Activated naive CD4-positive, alpha-beta T cell (primary cell): ENCODE measurements at places on chromosomes 7 and 10.

- no peak for DNase-seq
Measured at GRCh38 chr10:58919927-58920654, 256.4 kb upstream of the PHYHIPL start.

- DNase-seq = no peak
Measured at GRCh38 chr7:109836016-109836415, 1254.9 kb upstream of the LRRN3 start.

DNA sequence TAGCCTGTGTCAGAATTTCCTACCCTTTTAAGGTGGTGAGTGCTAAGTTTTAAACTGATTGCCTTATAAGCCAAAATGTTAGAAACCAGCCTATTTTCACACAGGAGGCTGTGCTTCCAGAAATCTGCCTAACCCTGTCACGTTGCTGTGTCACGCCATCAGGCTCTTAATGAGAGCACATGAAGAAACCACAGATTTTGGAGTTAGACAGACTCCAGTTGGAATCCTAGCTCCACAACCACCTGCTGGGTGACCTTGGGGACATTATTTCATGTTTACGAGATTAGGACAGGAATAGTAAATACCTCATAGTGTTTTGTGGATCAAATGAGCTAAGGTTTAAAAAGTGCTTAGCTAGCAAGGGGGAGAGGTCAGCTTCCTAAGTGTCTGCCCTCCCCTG is 321.8 kb downstream of the DPP6 start:
- DNase-seq = no peak

GRCh38 chr10:132293201-132293812 is 14.4 kb downstream of the STK32C start:
- DNase-seq = no peak

DNA sequence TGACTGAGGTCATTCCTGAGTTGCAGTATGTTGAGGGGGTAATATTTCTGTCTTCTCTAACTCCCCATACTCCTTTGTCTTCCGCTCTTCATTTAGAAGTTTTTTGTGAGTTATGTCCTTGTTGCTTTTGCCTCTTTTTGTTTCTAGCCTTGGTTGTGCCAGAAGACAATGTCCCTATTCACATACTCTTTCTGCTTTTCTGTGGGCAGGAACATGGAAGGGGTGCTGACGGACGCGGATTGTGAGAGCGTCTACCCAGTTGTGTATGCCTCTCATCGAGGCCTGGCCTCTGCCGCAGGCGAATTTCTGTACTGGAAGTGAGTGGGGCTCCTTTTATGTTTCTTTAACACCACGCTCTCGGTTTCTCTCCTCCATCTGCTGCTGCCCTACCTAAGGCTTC is 20.5 kb downstream of the STAG3 start:
- no peak for DNase-seq

GRCh38 chr7:17147409-17147808 is 151.0 kb upstream of the AHR start:
- DNase-seq = no peak

GRCh38 chr10:22435650-22436049 is 90.4 kb downstream of the SPAG6 start:
- DNase-seq = no peak

DNA sequence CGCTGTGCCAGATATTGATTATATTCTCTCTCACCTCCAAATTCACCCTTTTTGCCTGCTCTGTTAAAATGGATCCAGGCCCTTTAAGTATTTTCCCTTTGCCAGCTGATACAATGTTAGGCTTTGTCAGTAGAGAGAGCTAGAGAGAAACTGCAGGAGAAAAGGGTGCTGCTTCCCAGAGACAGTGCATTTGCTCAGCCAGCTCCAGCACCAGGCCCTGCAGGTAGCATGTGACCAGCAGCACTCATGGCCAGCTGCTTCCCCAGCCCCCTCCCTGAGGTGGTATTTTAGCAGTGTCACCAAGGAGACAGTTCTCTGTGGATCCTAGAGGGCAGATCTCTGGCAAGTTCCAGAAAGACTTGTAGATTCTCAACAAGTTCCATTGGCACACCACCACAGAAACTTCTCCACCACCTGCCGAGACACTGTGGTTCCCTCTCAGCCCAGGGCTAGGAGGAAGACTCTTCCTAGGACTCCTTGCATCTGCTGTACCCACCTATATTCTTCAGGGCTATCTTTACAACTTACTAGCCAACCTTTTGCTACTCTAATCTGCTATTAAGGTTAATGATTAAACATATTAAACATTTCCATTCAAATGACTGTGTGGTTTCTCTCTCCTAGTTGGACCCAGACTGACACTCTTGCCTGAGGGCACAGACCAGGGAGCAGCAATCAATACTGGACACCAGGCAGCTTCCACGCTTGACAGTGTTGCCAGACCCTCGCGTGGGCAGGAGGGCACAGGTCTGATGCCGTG is 35.6 kb upstream of the ADAM12 start:
- DNase-seq = no peak

- no peak for DNase-seq
Measured at GRCh38 chr7:137474540-137475026, 131.1 kb upstream of the PTN start.

GRCh38 chr7:93563584-93563983 is 10.9 kb downstream of the CALCR start:
- no peak for DNase-seq

DNA sequence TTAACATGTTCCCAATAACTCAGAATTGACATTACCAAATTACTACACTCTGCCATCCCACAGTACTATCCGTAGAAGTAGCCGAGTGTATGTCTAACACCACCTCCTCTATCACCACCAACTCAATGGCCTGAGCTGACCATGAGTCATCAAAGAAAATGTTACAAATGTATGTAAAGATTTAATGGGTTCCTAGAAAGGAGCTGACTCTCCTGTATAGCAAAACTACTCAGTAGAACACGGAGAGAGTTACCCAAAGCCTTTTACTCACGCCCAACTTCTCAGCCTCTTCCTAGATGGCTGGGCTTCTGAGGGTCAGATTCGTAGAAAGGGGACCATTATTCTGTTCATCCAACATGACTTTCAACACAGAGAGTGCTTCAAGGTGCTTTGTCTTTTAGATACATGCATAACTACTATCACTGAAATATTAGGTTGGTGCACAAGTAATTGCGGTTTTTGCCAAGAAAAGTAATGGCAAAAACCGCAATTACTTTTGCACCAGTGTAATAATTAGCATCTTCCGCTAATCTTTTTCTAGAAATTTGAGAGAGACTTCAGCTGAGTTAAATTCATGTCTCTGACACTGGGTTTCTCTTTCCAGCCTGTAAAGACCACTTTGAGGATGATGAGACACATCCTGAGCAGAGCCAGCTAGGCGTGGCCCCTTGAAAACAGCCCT is 24.0 kb upstream of the NANOS1 start:
- no peak for DNase-seq

DNA sequence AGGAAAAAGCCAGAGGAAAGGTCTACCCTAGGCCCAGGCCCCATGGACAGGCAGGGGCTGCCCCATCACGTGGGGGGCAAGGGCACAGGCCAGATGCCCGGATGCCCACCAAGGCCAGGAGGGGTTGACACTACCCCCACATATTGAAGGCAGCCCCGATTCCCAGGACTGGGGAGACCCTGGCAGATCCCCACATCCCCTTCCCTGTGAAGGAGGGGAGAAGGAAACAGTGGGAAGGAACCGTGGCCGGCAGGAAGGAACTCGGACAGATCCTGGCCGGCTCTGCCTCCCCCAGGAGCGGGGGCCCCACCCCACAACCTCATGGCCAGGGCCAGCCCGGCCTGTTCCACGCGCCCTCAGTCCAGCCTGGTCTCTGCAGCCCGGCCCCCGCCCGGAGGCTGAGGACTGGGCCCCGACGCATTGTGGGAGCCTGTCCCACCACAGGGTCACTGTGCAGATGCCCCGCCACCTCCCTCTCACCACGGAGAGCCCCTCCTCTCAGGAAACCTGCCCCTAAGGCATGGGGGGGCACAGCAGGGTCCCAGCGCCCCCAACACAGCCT is 41.3 kb downstream of the PAPOLB start:
- no peak for DNase-seq

DNA sequence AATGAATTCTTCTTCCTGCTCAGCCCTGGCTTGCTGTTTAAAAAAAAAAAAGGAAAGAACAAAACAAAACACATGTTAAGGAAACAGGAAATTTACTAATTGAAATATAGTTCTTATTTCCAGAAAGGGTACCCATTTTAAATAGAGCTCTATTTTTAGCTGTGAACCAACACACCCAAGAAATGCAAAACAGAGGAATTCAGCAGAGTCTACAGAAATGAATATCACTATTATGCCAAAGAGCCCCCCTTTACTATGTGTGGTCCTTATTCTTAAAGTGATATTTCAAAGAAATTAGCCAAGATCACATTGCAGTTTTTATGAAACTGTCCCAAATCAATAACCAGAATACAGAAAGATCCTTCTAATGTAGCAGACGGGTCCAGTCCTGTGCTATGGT is 53.7 kb downstream of the CCDC6 start:
- no peak for DNase-seq

GRCh38 chr10:126422567-126422966 is 34.3 kb upstream of the ADAM12 start:
- no peak for DNase-seq

DNA sequence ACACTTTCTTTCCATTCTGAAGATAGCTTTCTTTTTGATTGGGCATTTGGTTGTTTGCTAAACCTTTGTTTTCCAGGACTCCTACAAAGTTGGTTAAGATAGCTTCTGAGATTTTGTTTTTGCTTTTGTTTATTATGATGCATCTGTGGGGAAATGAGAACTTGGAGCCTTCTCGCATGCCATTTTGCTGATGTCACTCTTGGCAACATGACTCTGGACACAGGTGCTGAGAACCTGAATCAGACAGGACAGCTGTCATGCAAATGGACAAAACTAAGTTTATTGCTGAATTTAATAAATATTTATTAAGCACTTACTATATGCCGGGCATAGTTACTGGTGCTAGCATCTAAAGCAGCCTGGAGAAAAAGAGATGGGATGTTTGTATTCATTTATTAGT is 274.1 kb downstream of the ZEB1 start:
- DNase-seq = no peak

GRCh38 chr10:66322777-66323176 is 603.1 kb upstream of the LRRTM3 start:
- DNase-seq = no peak

DNA sequence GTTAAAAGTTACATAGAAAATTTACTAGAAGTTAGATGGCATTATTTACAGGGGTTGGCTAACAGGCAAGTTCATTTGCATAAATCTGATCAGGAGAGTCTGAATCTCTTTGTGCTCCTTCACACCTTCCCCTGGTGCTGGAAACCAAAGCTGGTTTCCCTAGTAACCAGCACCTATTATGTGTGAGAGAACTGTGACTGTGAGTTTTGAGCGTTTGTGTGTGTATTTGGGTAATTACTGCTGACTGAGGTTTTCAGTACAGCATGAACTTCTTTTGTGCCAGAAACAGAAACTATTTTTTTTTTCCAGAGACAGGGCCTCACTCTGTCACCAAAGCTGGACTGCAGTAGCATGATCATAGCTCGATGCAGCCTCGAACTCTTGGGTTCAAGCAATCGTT is 10.3 kb upstream of the IFIT1B start:
- no peak for DNase-seq

DNA sequence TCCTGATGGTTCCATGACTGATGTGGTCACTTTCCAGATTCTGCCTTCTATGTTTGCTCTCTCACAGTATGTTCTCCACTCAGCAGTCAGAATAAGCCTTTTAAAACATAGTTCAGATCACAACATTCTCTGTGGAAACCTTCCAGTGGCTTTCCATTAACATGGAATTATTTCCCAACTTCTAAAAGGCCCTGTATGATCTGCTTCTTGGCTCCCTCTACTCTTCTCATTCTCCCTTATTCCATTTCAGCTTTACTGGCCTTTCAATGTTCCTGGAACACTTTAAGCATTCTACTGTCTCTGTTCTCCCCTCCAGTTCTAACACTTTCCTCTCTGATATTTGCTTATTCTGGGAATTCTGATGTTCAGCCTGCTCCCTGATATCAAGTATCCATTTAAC is 325.6 kb downstream of the THSD7A start:
- DNase-seq = no peak
